Activated T-helper 17 cell treated with anti-CD3 and anti-CD28 coated beads, Interleukin-2, amount 50 U/mL, for 72 hours (primary cell): ENCODE measurements at places on chromosomes 16 and 17.

- ATAC-seq = no peak
These were observed 34.2 kb upstream of the ACSM2B start for GRCh38 chr16:20610211-20610891.

DNA sequence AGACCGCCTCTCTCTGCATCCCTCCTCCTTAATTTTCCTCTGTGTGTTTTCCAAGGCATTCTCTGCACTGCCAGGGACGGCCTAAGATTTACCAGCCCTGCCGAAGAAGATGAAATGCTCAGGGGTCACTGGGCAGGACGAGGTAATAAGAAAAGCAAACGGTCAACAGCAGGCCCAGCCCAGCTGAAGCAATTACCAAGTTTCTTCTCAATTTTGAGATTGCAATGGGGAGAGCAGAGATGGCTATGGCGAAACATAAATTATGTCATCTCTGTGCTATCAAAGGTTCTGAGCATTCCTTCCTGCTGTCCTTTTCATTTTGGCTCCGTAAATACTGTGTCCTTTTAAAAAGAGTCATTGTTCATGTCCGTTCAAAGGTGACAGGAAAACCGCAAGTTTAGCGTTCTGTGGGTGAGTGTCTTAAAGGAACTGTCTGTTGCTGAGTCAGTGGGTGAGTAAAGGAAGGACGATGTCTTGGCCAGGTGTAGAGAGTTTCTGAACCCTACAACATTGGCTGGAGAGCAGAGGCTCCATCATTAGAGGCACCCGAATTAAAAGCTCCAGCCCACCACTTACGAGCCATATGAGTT, 753.9 kb upstream of the EEF2KMT start:
- no peak for ATAC-seq

DNA sequence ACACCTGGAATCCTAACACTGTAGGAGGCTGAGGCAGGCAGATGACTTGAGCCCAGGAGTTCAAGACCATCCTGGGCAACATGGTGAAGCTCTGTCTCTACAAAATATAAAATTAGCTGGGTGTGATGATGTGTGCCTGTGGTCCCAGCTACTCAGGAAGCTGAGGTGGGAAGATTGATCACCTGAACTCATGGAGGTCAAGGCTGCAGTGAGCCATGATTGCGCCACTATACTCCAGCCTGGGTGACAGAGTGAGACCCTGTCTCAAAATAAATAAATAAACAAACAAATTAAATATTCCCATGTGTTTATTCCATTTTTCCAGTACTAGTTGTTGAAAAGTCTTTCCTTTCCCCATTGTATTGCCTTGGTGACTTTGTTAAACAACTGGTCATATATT, 74.8 kb upstream of the DNAH17 start:
- no peak for ATAC-seq

- no peak for ATAC-seq
These were observed 3.8 kb downstream of the MRPL38 start for GRCh38 chr17:75900691-75901533.

DNA sequence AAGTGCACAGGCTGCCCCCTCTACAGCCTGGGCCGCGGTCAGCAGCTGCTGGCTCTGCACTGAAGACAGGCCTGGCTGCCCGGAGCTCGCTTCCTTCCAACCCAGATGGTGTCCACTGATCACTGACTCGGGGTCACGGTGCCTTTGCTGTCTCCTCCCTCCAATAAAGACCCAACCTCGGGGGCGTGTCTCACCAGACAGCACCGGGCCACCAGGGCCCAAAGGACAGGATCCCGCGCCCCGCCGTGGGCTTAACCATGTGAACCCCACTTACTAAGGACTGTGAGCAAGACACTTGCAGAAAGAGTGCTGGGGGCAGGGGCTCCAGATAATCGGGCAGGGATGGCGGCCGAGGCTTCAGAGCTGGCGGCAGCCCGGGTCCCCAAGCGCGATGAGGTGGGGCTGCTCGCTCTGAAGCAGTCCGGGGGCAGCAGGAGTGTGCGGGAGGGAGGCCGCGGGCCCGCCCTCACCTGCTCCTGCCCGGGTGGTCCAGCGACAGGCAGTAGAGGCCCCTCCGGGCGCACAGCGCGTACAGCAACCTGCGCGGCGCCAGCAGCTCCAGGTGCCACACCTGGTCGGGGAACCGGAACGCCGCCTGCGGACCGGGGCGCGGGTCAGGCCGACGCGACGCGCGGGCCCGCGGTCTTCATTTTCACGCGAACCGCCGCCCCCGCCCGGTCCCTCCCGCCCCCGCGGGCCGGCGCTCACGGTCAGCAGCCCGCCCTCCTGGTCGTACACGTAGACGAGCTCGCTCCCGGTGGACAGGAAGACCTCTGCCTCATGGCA, 502 bp downstream of the FAAP100 start:
- ATAC-seq = peak; percentile 5

- no peak for ATAC-seq
These were observed 29.0 kb downstream of the RTN4RL1 start for GRCh38 chr17:1995907-1996799.

DNA sequence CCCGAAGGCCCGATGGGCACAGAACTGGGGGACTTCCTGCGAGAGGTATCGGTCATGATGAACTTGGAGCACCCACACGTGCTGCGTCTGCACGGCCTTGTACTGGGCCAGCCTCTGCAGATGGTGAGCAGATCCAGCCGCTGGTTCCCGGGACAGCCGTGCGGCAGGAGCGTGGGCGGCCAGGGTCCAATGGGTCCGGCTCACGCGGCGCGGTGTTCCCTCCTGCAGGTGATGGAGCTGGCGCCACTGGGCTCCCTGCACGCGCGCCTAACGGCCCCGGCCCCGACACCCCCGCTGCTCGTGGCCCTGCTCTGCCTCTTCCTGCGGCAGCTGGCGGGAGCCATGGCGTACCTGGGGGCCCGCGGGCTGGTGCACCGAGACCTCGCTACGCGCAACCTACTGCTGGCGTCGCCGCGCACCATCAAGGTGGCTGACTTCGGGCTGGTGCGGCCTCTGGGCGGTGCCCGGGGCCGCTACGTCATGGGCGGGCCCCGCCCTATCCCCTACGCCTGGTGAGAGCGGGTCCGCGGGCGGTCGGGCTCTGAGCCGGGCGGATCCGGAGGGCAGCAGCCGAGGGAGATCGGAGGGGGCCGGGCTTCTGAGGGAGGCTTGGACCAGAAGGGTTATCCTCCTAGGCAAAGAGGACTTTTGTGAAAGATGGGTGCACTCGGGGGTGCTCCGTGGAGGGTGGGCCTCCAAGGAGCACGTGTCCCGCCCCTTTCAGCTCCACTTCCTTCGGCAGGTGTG, 3.0 kb downstream of the TNK1 start:
- ATAC-seq = peak; percentile 99

GRCh38 chr16:47142486-47142820, 1.3 kb downstream of the NETO2 start:
- ATAC-seq = no peak

GRCh38 chr16:15847611-15848175, 9.1 kb downstream of the MYH11 start:
- ATAC-seq = no peak

- peak; percentile 46 for ATAC-seq
These were observed 4.0 kb downstream of the CMTM3 start for GRCh38 chr16:66608241-66609138.

- no peak for ATAC-seq
These were observed 117.3 kb downstream of the OR1D5 start for GRCh38 chr17:2946144-2946543.

DNA sequence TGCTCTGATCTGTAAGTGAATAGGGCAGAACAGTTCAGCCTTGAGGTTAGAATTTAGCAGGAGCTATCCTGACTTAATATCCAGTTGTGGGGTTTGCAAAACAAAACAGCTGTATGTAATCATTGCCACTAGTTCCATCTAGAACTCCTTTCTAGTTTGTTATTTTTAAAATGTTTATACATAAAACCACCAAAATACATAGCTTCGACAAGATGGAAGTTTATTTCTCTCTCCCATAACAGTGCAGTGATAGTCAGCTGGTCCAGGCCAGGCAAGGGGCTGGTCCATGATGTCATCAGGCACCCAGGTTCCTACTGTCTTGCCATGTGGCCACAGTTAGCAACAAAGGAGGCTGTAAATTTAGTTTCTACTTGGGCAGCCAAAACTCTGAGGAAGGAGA, 10.5 kb upstream of the PLK1 start:
- no peak for ATAC-seq

DNA sequence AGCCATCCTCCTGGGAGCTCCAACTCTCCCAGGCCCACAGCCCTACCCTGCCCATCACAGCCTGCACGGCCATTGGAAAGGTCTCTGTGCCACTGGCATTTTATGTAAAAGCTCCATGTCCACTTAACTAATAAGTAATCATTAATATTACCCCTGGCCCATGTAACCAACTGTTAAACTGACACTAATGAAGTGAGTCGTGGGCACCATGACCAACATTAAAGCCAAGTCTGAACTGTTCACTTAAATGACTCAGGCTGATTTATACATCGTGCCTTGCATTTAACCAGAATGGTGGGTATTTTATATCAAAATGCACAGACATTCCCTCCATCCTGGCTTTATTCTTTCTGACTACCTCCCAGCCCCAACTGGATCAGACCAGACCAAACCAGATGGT, 229.3 kb downstream of the SOX9 start:
- no peak for ATAC-seq

DNA sequence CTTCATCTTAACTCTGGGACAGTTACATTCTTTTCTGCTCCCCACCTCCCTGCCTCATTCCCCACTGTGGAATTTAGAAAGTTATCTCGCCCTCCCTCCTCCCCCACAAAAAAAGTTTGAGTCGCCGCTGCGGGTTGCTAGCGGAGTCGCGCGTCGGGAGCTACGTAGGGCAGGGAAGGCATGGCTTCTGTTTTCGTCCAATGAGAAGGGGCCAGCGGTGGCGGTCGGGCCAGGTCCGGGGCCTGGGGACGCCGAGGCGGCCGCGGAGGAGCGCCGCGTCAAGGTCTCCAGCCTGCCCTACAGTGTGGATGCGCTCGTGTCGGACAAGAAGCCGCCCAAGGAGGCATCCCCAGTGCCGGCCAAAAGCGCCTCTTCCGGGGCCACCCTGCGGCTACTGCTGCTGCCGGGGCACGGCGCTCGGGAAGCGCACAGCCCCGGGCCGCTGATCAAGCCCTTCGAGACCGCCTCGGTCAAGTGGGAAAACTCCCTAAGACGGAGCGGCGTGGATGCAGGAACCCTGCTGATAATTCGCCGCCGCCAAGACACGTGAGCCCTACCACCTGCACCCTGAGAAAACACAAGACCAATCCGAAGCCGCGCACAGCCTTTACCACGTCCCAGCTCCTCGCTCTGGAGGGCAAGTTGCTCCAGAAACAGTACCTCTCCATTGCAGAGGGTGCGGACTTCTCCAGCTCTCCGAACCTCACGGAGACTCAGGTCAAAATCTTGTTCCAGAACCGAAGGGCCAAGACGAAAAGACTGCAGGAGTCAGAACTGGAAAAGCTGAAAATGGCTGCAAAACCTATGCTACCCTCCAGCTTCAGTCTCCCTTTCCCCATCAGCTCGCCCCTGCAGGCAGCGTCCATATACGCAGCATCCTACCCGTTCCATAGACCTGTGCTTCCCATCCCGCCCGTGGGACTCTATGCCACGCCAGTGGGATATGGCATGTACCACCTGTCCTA, 8.9 kb downstream of the OR4D1 start:
- ATAC-seq = peak; percentile 89

DNA sequence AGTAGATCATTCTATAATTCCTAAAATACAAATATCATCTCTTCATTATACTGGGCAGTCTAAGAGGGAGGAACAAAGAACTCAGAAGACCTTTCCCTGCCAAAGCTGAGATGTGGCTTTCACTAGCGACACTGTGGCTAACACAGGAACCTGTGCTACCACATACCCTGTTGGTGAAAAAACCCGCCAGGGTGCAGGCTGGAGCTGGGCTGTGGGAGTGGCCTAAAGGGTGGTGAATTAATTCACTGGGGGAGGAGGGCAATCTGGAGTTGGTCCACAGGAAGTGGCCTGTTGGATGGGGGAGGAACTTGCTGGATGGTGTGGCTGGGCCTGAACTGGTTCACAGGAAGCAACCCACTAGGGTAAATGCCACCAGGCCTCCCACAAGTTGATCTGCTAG, 7.4 kb downstream of the ZNF594 start:
- ATAC-seq = no peak

DNA sequence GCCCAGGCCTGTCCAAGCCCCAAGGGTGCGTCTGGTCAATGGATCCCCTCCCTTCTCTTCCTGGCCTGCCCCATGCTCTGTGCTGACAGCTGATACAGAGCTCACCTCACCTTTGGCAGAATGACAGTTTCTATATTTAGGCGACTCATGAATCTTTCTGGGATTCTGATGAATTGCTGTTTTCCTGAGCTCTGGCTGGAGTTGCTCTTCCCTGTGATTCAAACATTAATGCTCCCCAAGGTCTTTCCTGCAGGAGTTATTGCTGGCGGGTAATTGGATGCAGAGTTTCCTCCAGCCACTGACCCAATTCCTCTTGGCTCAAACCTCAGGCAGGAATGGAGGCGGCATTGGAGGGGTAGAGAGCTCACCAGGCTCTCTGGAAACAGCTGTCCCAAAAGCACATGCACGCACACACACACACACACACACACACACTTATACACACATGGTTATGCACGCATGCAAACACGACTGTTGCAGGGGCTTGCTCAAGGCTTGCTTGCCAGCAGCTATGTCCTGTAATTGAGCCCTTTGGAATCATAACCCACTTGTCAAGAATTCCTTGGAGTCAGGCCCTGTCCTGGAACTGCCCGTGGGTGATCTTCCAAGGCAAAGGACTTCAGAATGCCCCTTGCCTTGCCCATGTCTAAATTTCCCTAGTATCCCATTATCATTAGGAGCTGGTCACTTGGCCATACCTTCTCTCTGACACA, 128.8 kb downstream of the ASIC2 start:
- ATAC-seq = no peak

- peak; percentile 22 for ATAC-seq
These were observed 43.1 kb upstream of the AMZ2 start for GRCh38 chr17:68204736-68205135.

DNA sequence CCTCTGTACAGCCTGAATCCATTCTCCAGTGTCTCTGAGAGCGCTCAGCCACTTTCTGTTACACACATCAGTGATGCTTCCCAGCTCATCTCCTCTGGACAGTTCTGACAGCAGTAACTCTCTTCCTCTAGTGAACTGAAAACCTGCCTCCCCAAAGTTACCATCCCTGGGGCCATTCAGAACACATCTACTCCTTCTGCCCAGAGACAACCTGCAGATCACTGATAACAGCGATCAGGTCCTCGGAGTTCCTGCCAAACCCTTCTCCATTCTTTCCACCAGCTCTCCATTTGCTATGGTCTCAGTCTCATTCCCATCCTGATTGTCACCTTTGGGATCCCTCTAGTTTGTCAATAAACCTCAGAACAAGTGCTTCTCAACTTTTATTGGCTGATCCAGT, 7.3 kb downstream of the ZZEF1 start:
- no peak for ATAC-seq
